Mesothelial cell of epicardium (in vitro differentiated cells): ENCODE measurements at places on chromosomes 5 and 9. TPM values are rescaled to one million over a fixed set of nuclear protein-coding genes. Genes with fewer than 3 reads are reported as not detected.

DNA sequence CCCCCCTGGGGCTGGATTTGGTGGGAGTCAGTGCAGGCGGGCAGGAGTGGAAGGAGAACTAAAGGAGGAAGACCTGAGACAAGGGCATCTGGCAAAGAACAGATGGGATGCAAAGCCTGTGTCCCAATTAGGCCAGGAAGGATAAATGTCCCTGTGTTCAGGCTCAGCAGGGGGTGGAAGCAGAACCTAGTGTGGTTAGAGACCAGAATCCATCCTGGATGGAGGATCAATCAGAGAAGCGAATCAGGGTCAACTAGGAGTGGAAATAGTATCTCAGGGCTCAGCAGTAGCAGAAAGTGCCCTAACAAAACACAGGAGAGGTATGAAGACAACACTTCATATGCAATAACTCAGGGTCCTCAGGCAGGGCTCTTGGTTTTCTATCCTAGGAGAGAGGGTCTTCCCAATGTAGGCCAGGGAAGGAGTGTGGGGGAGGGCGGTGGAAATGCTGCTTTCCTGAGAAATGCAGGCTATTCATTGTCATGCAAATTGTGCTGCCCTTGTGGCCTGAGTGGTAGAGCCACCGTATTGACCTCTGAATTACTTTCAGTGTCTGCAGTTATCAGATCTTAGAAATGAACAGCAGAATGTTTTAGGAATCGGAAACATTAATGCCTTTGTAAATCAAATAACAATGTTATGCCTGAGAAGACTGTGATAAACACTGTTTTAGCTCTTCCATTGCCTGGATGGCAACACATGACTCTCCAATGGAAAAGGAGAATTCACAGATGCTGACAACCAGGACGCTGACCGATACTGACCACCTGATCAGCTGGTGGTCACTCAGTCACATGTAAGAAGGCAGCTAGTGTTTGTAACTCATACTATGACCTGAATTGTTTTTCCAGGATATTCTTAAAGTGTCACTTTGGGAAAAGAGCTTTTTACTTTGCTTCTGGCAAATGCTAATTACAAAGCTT lies 323.6 kb downstream of the SEMA5A start:
- H3K27me3 ChIP-seq, result no peaks in the 10 kb centered on the region
- H3K27ac ChIP-seq, result no peak overlapping the region
- peaks cover 17% of the 10 kb centered on the region for H3K36me3 ChIP-seq

DNA sequence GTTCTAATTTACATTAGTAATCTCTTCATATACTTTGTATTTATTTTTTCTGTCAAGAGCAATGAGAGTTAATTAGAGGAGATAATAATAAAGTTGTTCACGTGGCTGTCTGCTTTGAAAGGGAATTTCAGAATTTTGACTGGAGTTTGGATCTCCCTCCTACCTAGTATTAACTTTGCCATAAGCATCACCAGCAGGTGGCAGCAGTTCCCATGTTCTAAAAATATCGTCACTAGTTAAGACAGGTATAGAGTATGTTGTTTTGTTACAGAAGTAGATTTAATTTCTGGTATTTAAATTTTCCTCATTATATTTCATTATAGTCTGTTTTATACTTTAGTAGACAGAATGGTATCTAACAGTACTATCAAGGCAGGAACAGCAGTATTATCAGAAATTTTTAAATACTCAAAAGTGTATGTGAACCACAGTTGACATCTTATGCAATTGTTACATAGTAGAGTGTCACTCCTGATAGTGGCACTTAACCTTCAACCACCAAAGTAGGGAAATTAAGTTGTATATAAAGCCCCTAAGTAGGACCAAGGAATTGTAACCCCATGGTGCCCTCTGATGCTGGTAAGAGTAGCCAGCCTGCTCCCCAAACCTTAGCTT lies 20.4 kb downstream of the GNPDA1 start:
- H3K4me3 ChIP-seq, result no peak overlapping the region
- no peaks in the 10 kb centered on the region for H3K4me1 ChIP-seq
- H3K36me3 ChIP-seq, result peaks cover 28% of the 10 kb centered on the region
- no peak overlapping the region for H3K27ac ChIP-seq
- H3K27me3 ChIP-seq, result no peaks in the 10 kb centered on the region

GRCh38 chr9:111298731-111299598 lies 31.1 kb downstream of the OR2K2 start:
- no peaks in the 10 kb centered on the region for H3K36me3 ChIP-seq
- peaks cover 12% of the 10 kb centered on the region for H3K4me1 ChIP-seq
- peak overlapping the region; percentile 3 for H3K4me3 ChIP-seq
- peaks cover 5% of the 10 kb centered on the region for H3K27me3 ChIP-seq
- DNase-seq, result no peak

GRCh38 chr9:111902391-111903139 lies 6.0 kb downstream of the UGCG start:
- H3K27me3 ChIP-seq, result no peaks in the 10 kb centered on the region
- no peak overlapping the region for H3K4me3 ChIP-seq
- peaks cover 4% of the 10 kb centered on the region for H3K36me3 ChIP-seq
- peaks cover 16% of the 10 kb centered on the region for H3K4me1 ChIP-seq
- H3K27ac ChIP-seq, result no peak overlapping the region

DNA sequence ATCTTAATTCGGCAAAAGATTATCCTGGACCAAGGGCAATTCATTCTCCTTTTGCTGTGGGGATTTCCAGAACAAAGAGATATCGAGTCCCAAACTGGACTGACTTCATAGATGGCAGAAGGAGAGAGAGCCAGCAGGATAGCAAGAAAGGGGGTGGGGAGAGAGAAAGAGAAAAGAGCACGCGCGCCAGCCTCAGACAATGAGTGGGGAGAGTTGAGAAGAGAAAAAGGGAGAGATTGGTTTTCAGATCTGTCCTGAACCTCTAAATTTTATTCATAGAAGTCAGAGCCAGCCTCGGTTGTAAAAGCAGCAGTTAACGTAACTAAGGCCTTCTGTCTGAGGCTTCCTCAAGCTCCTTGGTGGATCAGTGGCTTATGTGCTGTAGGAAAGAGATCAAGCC lies 55.3 kb upstream of the ALDH1B1 start:
- no peaks in the 10 kb centered on the region for H3K36me3 ChIP-seq
- H3K27me3 ChIP-seq, result peaks cover 10% of the 10 kb centered on the region
- peaks cover 5% of the 10 kb centered on the region for H3K4me1 ChIP-seq

DNA sequence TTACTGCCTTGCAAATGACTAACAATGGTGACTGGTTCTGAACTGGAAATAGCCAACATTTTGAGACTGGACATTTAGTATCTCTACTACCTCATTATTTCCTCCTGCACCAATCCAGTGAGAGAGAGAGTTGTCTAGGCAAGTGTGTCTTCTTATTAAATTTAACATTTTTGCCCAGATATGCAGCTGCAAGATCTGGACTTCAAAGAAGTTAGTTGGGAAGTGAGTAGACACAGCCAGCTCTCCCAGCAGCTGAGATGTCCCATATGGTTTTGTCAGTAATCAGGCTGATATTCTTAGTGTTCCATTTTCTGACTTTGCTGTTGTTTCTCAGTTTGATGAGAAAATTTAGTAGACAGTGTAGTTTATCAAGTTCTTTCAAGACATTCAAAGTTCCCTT lies 1778.8 kb upstream of the CDH6 start:
- no peaks in the 10 kb centered on the region for H3K4me1 ChIP-seq
- H3K27ac ChIP-seq, result no peak overlapping the region
- H3K4me3 ChIP-seq, result no peak overlapping the region
- no peak for DNase-seq
- H3K27me3 ChIP-seq, result no peaks in the 10 kb centered on the region

The PPP2CA gene
- total RNA-seq, result 126 to 137 TPM (median 134 TPM) in 3 replicates

- no peaks in the 10 kb centered on the region for H3K4me1 ChIP-seq
- H3K36me3 ChIP-seq, result no peaks in the 10 kb centered on the region
- no peak overlapping the region for H3K27ac ChIP-seq
- H3K27me3 ChIP-seq, result no peaks in the 10 kb centered on the region
- no peak for DNase-seq
- no peak overlapping the region for H3K4me3 ChIP-seq
Measured at GRCh38 chr5:98474782-98475181, 298.7 kb upstream of the RGMB start.

GRCh38 chr5:128021411-128021810 lies 62.2 kb upstream of the SLC12A2 start:
- no peak overlapping the region for H3K4me3 ChIP-seq
- DNase-seq, result no peak
- no peak overlapping the region for H3K27ac ChIP-seq
- peaks cover 17% of the 10 kb centered on the region for H3K36me3 ChIP-seq

GRCh38 chr5:81906086-81906485 lies 65.7 kb upstream of the ATG10 start:
- DNase-seq, result no peak
- no peak overlapping the region for H3K4me3 ChIP-seq
- H3K27me3 ChIP-seq, result no peaks in the 10 kb centered on the region
- H3K27ac ChIP-seq, result peak overlapping the region; percentile 73
- H3K4me1 ChIP-seq, result peaks cover 47% of the 10 kb centered on the region
- peaks cover 3% of the 10 kb centered on the region for H3K36me3 ChIP-seq

The MYOZ3 gene
- 8.5 to 9.4 TPM (median 8.5 TPM) in 3 replicates for total RNA-seq

GRCh38 chr5:141121985-141122384 lies 367 bp downstream of the PCDHB4 start:
- H3K36me3 ChIP-seq, result peaks cover 59% of the 10 kb centered on the region
- H3K4me3 ChIP-seq, result no peak overlapping the region
- H3K4me1 ChIP-seq, result no peaks in the 10 kb centered on the region
- DNase-seq, result no peak
- no peaks in the 10 kb centered on the region for H3K27me3 ChIP-seq
- no peak overlapping the region for H3K27ac ChIP-seq

- no peak overlapping the region for H3K27ac ChIP-seq
- no peak overlapping the region for H3K4me3 ChIP-seq
- H3K36me3 ChIP-seq, result no peaks in the 10 kb centered on the region
- H3K27me3 ChIP-seq, result no peaks in the 10 kb centered on the region
- no peak for DNase-seq
- H3K4me1 ChIP-seq, result peaks cover 5% of the 10 kb centered on the region
Measured at GRCh38 chr9:121987314-121987713, 105.8 kb downstream of the TTLL11 start.

DNA sequence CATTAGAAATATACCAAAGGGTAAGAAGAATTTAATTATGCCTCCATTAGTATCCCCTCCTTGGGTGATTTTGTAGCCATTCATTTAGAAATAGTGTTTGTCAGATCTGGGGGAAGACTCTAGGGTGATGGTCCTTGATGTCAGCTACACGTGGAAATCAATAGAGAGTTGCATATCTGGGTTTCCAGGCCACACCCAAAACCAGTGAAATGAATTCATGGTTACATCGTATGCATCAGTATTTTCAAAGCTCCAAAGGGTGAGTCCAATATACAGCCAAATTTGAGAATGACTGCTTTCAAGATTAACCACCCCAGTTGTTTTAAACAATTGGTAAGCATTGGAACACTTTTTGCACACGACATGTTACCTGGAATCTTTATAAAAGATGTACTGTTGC lies 173.4 kb upstream of the SGCD start:
- no peak overlapping the region for H3K27ac ChIP-seq
- H3K36me3 ChIP-seq, result no peaks in the 10 kb centered on the region
- H3K4me1 ChIP-seq, result no peaks in the 10 kb centered on the region
- no peak overlapping the region for H3K4me3 ChIP-seq
- no peak for DNase-seq

The BNC2 gene
- total RNA-seq, result 45.1 to 52.1 TPM (median 46.4 TPM) in 3 replicates

- H3K27ac ChIP-seq, result no peak overlapping the region
- H3K36me3 ChIP-seq, result no peaks in the 10 kb centered on the region
- peaks cover 44% of the 10 kb centered on the region for H3K4me1 ChIP-seq
- H3K27me3 ChIP-seq, result no peaks in the 10 kb centered on the region
Measured at GRCh38 chr9:77882294-77882693, 149.3 kb downstream of the GNAQ start.

The RANBP6 gene
- 20.5 to 22.0 TPM (median 20.5 TPM) in 3 replicates for total RNA-seq

The PCDHB12 gene
- total RNA-seq, result 5.8 to 6.4 TPM (median 6.1 TPM) in 3 replicates

The F2RL1 gene
- 5.7 to 6.6 TPM (median 6.6 TPM) in 3 replicates for total RNA-seq

The TNC gene
- 20.1 to 22.8 TPM (median 21.5 TPM) in 3 replicates for total RNA-seq

- peaks cover 5% of the 10 kb centered on the region for H3K36me3 ChIP-seq
- peaks cover 11% of the 10 kb centered on the region for H3K4me1 ChIP-seq
- no peak overlapping the region for H3K4me3 ChIP-seq
Measured at GRCh38 chr9:111527347-111527746, 2.4 kb downstream of the ZNF483 start.

DNA sequence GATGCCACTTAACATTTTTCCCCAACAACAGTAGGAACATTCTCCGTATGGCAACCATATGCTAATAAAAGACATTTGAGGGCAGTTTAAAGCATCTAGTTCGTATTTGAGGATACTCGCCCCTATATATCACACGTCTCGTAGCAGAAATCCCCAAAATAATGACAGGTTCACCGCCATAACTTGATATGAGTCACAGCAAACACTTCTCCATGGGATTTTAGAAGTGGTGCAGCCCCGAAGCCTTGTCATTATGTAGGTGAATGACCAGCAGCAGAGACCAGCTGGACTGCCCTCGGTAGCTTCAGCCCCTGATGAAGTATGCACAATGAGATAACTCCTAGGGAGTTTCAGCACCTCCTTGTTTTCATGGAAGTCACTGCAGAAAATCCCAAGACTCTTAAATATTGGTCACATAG lies 2.0 kb downstream of the CTNND2 start:
- peaks cover 7% of the 10 kb centered on the region for H3K4me1 ChIP-seq
- peak overlapping the region; percentile 75 for H3K4me3 ChIP-seq
- peaks cover 45% of the 10 kb centered on the region for H3K27me3 ChIP-seq
- no peak for DNase-seq

The SLC6A3 gene
- 0.04 to 0.07 TPM in 2 of 3 replicates, not detected in the other for total RNA-seq

DNA sequence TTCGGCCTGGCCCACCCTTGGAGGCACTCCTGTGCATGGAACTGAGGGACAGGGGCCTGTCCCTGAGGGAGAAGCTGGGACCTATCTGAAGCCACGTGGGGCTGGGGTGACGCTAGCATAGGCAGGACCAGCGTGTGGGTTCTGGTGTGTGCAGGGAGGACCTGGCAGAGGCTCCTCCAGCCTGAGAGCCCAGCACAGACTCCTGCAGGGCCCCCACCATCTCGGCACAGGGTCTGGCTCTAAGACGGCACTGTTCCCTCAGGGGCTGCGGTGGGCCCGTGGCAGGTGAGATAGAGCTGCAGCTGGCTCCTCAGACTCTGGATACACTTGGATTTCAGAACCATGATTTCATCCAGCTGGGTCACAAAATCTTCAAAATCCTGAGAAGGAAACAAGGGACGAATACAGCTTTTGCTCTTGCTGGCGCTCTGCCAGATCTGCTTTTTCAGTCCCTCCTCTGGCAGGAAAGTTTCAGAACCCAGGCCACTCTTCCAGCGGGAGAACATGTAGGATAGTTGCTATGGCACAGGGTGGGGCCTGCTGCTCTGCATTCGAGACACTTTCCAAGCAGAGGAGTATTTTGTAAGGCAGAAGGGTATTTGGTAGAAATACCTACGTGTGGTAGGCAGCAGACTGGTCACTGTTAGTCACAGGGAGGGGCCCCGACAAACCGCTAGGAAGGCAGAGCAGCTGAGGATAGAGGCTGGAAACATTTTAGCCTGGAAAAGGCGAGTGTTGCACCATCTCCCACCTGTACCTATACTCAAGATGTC lies 74.7 kb downstream of the KIF24 start:
- peak overlapping the region; percentile 31 for H3K27ac ChIP-seq
- no peak for DNase-seq
- no peaks in the 10 kb centered on the region for H3K27me3 ChIP-seq

DNA sequence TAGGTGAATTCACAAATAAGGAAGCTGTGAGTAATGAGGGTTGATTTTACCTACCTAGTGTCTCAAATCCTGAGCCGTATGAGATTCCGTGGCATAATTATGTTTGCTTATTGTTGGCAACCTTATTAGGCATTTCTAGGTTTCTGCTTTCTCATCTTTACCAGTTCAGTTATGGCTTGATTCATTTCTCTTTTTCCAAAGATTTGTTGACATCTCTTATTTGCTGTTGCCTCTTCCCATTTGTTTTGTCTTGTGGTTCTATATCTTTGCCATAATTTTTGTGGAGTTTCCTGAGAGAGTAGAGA lies 470 bp downstream of the IL31RA start:
- H3K27ac ChIP-seq, result no peak overlapping the region
- peaks cover 9% of the 10 kb centered on the region for H3K4me1 ChIP-seq
- H3K4me3 ChIP-seq, result no peak overlapping the region
- H3K36me3 ChIP-seq, result no peaks in the 10 kb centered on the region
- H3K27me3 ChIP-seq, result no peaks in the 10 kb centered on the region
- DNase-seq, result no peak
